ENCODE measurements at places on chromosomes 5 and 9.

GRCh38 chr9:86589273-86589672, 235.1 kb upstream of the TUT7 start:
- no peak for DNase-seq

DNA sequence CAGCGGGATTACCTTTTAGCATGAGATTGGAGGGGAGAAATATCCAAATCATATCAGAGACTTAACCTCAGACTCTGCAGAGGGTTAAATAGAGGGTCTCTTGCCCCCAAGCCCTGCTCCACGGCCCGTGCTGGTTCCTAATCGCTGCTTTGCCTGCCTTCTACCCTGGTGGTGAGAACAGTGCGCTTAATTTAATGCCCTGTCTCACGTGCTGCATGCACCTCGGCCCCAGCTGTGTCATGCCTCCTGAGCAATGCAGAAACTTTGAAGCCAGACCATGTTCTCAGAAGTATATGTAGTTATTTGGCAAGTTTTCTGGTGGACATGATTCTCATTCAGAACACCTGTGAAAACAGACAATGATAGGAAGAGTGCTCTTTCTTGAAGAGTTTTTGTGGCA, 1.4 kb downstream of the OTULIN start:
- DNase-seq, result no peak

DNA sequence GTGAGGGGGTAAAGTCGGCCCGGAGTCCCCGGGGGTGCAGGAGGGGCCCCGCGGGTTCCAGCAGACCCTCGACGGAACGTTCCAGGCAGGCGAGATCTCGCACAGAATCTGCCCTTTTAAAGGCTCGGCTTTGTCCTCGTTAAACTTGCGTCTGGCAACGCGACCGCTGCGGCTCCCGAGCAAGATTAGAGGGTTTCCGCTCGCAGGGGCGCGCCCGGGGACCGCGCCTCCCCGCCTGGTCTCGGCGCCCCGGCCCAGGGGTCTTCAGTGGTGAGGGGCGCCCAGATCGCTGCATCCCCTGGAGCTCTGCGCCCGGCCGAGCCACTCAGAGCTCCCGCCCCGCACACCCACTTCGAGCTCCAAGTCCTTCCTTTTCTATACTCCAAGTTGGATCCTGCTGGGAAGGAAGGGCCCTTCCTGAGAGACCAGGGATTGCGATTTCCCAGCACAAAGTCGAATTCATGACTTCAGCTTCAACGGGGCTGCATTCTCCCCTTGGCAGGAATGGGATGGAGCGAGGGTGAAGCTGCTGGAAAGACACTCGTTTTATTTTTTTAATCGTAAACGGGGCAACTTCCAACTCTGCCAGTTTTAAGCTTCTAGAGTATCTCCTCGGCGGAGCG, 11.3 kb downstream of the PROP1 start:
- no peak for DNase-seq

DNA sequence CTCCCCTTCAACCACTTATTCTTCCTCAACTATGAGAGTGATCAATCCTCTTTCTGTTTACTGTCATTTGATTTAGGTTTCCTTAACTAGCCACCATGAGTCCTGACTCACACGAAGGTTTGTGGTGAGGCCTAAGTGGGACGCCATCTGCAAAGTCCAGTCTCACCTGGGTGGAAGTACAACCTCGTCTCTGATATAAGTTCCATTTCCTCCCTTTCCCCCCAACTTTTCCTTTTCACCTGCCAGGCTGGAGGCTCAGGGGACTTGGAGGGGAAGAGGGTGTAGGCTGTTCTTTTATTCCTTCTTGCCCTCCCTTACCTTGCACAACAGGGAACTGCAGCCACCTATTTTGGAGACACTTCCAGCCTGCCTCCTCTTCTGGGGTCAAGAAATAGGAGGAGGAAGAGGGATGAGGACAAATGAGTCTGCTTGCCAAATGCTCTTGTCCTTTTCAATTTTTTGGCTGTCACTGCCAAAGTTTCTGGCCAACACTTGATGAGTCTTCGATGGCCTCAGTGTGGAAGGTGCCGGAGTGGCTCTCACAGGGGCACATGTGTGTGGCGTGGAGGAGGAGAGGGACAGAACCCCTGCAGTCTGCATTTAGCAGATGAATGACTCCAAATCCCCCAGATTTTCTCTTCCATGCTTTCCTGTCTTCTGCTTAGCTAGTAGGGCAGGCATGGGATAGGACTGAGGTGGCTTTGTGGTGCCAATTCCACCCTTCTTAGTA, 249.6 kb downstream of the NSG2 start:
- no peak for DNase-seq

DNA sequence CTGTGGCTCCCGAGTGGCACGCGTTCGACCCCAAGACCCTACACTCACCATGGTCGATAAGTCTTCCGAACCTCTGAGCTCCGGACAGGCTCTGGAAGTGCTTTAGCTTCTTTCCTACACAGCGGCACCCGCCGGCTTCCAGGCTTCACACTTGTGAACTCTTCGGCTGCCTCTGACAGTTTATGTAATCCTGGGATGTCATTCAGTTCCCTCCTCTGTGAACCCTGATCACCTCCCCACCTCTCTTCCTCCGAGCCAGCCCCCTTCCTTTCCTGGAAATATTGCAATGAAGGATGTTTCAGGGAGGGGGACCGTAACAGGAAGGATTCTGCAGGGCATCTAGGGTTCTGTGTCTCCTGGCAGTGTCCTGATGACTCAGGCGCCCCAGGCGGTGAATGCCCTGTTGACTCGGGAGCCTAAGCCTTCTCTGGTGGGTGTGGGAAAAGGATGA, at the start of gene CD14:
TSS of gene CD14 (minus strand) at position 155 of the 451 bp plus-strand sequence. CDS start at position 51, 104 bp downstream.
- no peak for DNase-seq

DNA sequence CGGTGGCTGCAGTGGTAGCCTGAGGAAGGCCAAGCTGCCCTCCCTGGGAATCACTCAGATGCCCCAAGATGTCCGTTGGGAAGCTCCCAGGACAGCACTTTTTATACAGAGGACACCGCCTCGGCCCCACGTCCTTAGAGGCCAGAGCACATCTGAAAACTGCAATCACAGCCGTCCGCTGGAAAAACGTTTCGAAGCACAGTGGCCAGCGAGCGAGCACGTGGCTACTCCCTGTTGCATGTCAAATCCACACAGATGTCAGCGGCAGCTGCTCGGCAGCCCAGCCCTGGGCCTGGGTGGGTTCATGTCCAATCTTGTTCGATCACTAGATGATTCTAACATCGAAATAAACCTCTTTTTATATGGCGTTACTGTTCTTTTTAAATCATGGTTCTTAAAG, 8.9 kb downstream of the PPP1R26 start:
- DNase-seq, result no peak

GRCh38 chr5:157918811-157919742, 60.1 kb upstream of the CLINT1 start:
- DNase-seq, result no peak

DNA sequence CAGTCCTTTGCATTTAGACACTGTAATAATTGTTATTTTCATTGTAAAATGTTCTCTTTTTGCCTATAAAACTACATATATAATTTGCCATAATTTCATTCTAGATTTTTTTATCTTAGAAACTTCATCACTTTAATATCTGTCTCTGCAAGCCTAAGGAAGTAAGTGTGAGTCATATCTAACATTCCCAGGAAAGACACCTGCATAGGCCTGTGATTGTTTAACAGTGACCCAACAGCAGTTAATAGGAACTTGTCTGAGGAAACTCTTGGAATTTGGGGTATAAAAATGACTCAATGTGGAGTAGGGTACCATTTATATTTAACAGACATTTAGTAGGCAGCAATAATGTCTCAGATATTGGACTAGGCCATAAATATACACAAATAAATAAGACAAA, 229.2 kb upstream of the FAM174A start:
- no peak for DNase-seq

- no peak for DNase-seq
Observed at GRCh38 chr9:21555911-21556310, 73.8 kb upstream of the IFNE start.

DNA sequence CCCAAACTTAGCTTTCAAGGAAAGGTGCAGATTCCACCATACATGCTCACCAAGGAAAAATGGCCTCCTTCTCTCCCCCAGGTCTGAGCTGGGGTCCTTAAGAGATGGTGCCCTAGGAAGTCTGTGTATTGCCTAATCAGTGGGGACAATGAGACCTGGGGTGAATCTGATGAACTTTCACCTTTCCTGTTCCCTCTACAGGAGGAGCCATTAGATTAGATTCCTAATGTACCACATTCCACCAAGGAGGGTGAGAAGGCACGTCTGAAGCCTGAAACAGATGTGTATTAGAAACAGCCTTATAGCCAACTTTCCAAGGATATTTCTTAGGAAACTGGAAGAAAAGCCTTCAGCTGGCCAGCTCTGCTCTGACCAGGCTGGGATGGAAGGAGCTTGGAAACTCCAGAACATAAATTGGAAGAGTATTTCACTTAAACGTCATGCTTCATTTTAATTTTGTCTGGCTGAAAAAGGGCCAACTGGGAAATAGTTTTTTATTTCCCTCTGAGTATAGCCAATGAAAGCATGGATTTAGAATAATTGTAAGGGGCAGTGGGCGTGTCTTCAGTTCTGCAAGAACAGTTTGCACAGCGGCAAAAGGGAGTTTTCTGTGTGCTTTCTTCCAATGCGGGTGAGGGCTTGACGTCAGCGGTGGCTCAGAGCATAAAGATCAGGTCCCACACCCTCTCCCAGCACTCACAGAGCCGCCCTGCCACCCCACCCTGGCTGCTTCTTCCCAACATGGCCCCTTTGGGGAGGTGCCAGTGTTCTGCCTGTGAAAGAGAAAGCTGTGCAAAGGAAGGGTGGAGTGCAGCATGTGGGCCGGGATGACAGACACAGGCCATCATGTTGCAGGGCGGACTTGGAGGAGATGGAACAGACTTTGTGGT, 210.9 kb downstream of the ESM1 start:
- DNase-seq, result no peak

- DNase-seq, result no peak
Observed at GRCh38 chr5:78279194-78279593, 15.3 kb downstream of the AP3B1 start.

- no peak for DNase-seq
Observed at GRCh38 chr5:1203968-1204692, 2.7 kb downstream of the SLC6A19 start.

DNA sequence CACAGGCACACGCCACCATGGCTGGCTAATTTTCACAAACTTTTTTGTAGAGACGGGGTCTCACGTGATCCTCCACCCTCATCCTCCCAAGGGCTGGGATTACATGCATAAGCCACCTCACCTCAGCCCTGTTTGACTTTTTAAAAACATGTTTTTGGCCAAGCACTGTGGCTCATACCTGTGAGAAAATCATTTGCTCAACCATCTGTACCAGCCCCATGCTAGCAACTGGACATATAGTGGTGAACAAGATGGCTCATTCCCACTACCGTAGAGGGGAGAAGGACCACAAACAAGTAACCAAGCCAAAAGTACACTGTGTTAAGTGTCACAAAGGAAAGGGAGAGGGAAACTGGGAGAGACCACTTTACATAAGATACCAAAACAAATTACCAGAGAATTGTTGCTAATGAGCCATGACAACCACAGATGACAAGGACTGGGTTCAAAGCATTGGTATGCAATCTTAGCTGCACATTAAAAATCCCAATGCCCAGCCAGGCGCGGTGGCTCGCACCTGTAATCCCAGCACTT, 19.2 kb downstream of the PPP2CA start:
- DNase-seq, result no peak

DNA sequence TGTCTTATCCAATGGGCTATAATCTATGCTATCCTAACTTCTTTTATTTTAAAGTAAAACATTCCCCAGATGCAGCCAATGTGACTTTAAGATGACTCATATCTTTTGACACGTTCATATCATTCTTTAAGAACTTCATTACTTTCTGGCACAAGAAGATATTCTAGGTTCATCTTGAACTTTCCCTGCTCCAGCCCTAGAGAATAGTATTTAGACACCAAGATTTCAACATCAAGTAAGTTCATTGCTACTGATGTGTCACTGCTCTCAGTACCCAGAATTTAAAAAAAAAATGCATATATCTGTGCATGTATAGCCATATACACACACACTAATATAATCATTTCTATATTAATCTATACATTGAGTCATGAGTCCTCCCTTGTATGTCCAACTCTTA, 175.2 kb downstream of the SAXO1 start:
- no peak for DNase-seq

GRCh38 chr5:77893225-77893860, 117.2 kb upstream of the TBCA start:
- DNase-seq, result no peak

DNA sequence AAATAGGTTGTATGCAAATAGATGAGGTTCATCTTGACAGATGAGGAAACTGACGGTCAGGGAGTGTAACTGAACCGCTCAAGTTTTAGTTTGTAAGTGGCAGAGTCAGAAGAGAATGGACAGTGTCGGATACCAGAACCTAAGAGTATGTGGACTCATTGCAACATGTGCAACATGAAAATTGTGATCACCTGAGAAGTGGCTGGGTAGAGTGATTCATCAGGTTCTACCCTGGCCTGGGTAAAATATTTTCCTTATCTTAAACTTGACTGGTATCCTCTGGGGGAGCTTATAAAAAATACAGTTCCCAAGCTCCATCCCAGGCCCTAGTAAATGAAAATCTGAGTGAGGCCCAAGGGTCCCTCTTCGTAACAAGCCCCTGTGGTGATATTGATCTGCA, 35.2 kb upstream of the MIER3 start:
- DNase-seq, result no peak

- no peak for DNase-seq
Observed at GRCh38 chr9:129285979-129286772, 108.1 kb upstream of the IER5L start.

All from NCI-H1417 treated with DMSO at 0.1 percent for 48 hours (cell line).